Activated B cell treated with CpG ODN at 0.5 μM for 24 hours (primary cell): ENCODE measurements at places on chromosomes 2 and 18.

DNA sequence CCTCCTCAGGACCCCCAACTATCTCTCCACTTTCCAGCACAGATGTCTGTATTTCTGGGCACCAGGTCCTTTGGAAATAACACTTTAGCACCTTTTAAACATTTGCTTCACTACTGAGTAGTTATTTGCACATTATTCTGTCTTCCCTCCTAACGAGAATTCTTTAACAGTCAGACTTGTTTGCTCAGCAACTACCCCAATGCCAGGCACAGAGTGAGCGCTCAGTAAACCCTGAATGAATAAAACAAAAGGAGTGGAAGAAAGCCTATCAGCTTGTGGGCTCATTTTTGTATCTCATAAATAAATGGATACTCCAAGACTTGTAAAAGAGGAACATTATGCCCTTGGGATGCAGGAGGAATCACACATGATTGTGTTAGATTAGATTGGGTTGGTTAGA lies 450.4 kb downstream of the TGIF1 start:
- no peak for DNase-seq

DNA sequence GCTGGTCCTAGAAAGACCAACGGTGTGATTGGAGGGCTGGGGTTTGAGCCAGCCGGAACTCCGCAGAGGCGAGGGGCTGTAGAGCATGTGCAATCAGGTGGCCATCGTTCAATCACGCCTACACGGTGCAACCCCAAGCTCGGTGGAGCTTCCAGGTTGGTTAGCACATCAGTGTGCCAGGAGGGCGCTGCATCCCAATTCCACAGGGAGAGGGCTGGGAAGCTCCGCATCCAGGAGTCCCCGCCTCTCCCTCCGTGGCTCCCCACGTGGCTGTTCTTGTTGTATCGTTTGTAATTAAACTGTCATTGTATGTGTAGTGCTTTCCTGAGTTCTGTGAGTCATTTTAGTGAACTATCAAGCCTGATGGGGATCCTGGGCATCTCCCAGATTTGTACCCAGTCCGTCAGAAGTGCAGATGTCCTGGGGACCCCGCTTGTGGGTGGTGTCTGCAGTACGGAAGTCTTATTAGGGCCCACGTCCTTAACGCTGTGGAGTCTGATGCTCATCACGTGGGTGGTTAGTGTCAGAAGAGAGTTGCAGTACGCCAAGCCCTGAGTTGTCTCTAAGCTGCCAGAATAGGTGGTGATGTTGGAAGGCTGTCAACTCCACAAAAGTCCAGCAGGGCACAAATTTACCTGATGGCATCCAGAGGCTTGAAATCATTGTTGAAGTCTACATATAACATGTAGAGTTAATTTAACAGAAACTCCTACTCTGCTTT lies 20.6 kb upstream of the AMMECR1L start:
- no peak for DNase-seq

DNA sequence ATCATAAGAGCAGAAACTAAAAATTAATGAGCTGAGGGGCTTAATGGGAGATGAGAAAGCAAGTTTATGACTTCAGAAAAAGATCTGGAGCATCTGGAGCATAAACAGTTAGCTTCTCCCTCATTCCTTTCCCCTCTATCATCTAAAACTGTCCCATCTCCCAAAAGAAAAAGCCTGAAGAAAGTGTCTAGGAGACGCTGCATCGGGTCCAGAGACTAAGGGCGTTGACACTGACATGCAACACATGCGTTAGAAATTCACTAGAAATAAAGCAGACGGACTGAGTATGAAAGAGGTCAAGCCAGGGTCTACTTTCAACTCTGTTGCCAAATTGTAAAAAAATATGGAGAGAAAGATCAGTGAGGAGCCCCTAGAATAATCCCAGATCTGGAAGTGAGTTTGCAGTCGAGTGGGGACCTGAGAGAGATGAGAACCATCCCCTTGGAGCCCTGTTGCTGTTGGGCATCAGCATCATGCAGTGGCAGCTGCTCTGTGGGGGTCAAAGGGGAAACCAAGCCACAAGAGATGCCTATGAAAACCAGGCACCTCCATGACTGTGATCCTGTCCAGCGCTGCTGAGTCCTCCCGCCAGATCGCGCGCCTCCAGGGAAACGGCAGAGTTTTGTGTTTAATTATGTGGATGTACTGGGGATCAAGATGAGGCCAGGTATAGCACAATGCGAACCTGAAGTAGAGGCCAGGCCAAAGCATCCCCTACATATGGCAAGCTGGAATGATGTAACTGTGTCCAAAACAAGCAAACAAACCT lies 13.9 kb downstream of the ANTXR1 start:
- no peak for DNase-seq

DNA sequence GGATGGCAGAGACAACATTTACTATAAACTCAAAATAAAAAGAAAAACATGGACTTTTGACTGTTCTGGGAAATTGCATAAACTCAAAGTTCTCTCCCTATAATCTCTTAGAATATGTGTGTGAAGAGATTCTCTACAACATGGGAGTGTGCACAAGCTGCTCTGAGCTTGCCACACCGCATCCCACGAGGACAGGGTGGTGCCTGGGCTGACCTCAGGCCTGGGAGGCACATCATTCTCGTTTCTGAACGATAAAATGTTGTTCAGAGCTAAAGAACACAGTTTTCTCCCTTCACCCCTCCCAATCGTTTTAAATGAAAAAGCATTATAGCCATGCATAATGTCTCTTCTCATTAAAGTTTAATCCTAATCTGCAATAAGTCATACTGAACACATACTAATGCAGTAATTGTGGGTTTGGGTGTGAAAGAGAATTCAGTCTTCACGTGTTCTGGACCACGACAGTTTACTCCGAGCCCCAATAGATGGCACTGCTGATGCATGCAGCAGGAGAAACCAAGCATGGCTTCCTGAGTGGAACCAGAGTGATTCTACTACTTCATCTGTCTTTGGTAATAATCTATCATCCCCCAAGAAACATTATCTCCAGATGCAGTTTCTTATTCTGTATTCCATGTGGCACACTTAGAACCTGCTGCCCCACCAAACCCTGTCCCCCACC lies 46.9 kb upstream of the LAMA1 start:
- no peak for DNase-seq

DNA sequence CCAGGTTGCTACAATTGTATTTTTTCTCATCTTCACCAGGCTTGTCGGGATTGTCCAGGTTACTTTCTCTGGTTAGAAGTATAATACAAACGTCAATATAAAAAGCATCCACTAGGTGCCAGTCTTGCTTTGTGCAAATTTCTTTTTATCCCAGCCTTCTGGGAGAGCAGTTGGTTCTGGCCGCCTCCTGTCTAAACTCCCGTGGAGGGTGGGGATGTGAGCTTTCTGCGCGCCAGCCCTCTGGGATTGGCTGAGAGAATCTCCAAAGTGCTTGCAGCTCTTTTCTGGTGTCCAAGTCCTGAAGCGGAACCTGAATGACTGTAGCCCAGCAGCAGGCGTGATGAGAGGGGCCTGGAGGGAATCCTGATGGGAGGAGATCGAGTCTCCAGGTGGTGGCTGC lies 22.4 kb upstream of the TOGARAM2 start:
- no peak for DNase-seq

DNA sequence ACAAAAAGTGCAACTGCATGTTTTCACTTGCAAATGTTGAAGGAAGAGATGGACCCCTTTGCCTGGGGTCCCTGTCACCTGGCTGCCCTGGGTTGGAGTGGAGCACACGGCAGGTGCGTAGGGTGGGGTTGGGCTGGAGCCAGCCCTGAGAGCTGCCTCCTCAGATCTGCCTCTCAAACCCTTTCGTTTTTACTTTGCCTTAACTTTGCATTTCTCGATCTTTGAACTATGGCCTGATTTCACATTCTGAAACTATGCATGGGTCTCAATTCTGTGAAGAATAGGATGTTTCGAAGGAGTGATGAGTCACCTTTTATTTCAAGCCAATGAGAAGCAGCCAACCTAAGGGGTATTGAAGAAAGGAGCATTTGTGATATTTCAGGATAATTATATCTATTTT lies 132.8 kb downstream of the ACOXL start:
- no peak for DNase-seq

GRCh38 chr2:105241443-105241842 lies at the start of gene GPR45:
Gene GPR45, plus strand, starts transcription at chr2:105241743. Its CDS starts 116 bp downstream, at chr2:105241859.
- DNase-seq = no peak

DNA sequence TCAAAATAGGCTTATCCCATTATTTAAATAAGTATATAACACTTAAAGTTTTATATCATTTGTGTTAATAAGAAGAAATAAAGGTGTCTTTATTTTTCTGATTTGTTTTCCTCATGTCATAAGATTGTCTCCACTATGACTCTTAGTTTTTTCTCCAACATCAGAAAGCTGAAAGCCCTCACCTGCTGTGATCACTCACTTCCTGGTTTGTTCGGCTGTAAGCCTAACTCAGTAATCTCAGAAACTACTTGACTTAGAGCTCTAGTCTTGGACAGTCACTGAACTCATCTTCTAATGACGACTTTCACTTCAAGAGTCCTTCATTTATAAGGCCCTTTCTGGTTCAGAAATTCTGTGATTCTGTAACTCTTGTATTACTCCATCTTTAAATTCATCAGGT lies 311.0 kb downstream of the ZEB2 start:
- DNase-seq = no peak

DNA sequence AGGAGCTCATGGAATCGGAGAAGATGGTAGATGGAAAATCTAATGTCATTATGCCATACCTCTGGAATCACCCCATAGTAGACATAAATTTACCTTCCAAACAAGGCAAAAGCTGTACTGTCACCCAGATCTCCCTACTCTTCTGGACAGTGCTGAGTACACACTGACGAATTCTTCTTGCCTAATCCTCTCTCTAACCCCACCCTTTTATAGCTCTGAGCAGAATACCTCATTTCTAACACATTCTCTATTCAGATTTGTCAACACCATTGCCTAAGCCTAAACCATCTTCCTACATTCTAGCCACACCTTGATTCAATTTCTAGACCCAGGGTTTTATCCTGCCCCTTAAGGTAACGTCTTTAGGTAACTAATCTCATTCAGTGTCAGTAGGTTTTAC lies 321.0 kb upstream of the NRP2 start:
- DNase-seq = no peak
